Stimulated activated CD4-positive, alpha-beta T cell treated with anti-CD3 and anti-CD28 coated beads, Interleukin-1b, Interleukin-23, amount 100 ng/mL, for 24 hours (primary cell): ENCODE measurements at places on chromosomes 16 and 17.
A peak's percentile ranks its signal among the peaks of the same experiment; 100 is the strongest.

GRCh38 chr16:85535352-85536072 is 77.6 kb upstream of the GSE1 start:
- DNase-seq, result no peak

DNA sequence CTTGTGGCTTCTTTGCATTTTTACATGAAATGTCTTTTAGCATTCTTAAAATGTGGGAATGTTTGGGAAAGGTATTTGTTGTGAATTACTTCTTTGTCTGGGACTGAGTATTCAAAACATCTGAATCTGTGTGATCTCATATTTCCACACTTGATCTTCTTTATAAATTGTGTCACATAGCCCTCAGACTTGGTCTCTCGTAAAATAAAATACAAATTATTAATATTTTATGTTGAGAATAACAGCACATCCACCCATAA is 81.9 kb downstream of the TUBD1 start:
- no peak for DNase-seq

DNA sequence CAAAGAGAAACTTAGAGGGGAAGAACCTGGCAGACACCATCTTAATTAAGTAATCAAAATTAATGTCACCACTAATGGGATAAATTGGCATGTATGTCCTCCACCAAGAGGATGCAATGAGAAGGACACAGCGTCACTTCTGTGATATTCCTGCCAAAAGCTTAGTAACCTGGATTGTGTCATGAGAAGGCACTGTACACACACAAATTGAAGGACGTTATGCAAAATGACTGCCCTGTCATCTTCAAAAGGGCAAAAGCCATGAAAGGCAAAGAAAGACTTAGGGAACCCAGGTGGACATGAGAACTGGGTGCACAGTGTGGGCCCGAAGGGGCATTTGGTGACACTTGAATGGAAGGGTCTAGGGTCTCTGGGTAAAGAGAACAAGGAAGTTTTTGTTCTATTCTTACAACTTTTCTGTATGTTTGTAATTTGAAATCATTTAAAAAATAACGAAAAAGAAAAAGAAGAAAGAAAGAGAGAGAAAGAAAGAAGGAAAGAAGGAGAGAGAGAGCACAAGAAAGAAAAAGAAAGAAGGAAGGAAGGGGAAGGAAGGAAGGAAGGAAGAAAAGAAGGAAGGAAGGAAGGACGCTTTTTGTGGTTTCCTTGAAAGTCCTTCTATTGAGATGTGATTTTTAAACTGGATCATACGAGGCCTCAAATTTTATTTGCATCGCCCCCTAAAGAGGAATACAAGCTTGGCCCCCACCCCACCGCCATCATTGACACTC is 4.0 kb upstream of the APOH start:
- no peak for DNase-seq

GRCh38 chr17:64630309-64631223 is 31.5 kb downstream of the SMURF2 start:
- DNase-seq, result no peak

- no peak for DNase-seq
Measured at GRCh38 chr16:86834451-86835035, 256.2 kb downstream of the FOXL1 start.

GRCh38 chr16:49502136-49502881 is 128.7 kb downstream of the C16orf78 start:
- no peak for DNase-seq

DNA sequence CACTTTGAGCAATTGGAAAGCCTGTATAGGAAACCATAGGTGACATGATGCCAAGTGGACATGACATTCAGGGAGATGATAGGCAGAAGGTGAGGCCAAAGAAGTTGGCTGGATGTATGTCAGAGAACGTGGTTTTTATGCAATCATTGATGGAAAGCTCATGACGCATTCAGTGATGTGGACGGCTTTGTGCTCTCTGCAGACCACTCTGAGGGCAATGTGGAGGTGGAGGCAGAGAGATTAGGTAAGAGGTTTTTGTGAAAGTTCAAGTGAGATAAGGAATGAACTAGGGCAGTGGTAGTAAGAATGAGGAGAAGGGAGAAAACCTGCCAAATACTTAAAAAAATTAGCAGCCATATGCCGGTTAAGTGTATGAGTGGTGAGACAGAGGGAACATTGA is 99.0 kb downstream of the PRKCA start:
- DNase-seq, result no peak

- DNase-seq, result no peak
Measured at GRCh38 chr16:27235938-27236245, 32.6 kb downstream of the KDM8 start.

DNA sequence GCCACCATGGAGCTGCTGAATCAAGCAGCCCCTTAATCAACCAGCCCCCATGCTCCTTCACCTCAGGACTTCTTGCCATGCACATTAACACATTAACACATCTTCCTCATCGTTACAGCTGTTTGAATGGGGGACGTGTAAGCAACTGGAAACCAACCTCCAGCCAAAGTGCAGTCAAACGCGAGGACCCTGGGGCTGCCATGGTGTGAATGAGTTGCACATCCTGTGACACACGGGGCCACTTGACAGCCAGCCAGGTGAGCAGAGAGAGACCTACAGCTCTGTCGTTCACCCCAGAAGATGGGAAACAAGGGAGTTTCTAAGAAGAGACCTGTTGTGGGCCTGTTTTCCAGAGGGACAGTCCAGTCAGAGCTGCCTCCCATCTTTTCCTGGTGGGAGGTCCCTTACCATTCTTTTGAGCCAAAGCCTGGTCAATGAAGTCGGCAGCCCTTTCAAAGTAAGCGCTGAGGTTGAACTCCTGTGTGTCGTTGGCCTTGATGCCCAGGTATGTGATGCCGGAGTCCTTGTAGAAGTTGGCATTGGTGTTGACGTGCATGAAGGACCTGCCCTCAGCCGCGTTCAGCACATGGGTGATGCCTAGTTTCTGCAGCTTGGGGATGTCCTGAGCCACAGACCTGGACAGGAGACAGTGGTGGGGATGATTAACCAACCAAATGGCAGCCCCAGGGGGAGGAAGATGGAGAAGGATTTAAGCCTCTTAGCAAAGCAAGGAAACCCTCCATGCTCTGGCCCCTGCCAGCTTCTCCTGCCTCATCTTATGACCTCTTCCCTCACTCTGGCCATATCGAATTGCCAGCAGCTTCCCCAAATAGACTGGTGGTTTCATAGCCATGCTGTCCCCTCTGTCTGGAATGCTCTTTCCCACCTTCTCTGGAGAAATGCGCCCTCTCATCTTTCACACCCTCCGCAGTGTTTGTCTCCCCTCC is 4.2 kb downstream of the DUSP3 start:
- no peak for DNase-seq

DNA sequence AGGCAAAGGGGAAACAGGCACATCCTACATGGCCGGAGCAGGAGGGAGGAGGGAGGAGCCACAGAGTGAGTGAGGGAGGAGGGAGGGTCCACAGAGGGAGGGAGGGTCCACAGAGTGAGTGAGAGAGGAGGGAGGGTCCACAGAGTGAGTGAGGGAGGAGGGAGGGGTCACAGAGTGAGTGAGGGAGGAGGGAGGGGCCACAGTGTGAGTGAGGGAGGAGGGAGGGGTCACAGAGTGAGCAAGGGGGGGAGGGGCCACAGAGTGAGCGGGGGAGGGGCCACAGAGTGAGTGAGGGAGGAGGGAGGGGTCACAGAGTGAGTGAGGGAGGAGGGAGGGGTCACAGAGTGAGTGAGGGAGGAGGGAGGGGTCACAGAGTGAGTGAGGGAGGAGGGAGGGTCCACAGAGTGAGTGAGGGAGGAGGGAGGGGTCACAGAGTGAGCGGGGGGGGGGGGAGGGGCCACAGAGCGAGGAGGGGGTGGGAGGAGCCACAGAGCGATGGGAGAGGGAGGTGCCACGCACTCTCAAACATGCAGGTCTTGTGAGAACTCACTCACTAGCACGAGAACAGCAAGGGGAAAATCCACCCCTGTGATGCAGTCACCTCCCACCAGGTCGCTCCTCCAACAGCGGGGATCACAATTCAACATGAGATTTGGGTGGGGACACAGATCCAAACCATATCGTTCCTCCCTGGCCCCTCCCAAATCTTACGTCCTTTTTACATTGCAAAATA is 24.3 kb upstream of the CDH15 start:
- DNase-seq, result no peak

GRCh38 chr16:89920723-89921122 is 2.1 kb downstream of the MC1R start:
- no peak for DNase-seq

DNA sequence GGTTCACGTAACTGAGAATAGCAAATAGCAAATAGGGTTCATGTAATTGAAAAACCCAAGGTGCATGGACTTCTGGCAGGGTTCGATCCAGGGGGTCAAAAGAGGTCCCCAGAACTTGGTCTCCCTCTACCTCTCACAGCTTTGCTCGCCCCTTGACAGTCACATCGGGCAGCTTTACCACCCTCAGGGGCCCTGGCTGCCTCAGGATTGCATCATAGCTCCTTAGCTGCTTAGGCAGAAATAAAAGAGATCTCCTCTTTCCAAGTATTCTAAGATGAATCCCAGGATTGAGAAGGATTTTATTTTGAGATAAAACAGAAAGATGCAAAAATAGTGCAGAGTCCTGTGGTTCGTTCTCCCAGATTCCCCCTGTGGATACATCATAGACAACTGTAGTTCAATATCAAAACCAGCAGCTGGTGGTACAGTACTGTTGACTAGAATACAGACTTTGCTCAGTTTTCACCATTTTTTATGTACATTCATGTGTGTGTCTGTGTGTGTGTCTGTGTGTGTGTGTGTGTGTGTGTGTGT is 12.8 kb downstream of the ADGRG3 start:
- no peak for DNase-seq

DNA sequence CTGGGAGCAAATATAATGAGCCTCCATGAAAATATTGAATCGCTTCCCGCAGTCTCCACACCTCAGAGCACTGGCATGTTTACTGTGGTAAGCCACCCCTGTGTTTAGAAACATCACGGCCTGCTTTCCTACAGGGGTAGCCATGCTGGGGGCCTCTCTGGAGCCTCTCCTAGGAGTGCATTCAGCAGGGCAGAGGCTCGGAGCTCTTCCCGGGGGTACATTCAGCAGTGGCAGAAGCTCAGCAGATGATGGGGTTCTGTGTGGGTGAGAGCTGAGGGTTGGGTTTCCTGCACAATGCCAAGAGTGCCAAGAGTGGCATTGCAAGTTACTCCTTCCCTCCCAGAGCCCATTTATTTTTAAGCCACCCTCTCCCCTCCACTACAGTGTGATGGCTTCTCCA is 386.6 kb downstream of the SEC14L1 start:
- DNase-seq, result no peak

- no peak for DNase-seq
Measured at GRCh38 chr17:64138441-64138840, 8.5 kb upstream of the ERN1 start.

GRCh38 chr17:74923538-74924249 is 379 bp upstream of the OTOP2 start:
- DNase-seq, result peak; percentile 50

- DNase-seq, result no peak
Measured at GRCh38 chr17:78130437-78131101, at the start of gene TMC8. Gene TMC8, plus strand, starts transcription at chr17:78130771. Its CDS starts 818 bp downstream, at chr17:78131589.

DNA sequence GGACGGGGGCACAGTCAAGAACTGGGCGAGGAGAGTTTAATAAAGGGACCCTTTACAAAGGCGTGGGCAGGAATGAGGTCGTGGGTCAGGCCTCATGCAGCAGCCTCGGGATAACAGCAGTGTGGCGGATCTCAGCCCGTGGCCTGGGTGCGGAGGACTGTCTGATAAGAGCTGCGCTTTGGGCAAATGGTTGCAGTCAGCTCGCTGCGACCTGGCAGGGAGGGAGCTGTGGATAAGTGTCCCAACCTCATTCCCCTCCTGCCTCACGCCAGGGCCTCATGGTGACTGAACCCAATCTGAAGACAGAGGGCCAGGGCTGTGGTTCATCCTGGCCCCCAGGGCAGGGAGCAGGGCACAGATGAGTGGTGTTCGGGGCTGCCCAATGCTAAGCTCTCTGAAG is 13.6 kb downstream of the SMTNL2 start:
- no peak for DNase-seq

DNA sequence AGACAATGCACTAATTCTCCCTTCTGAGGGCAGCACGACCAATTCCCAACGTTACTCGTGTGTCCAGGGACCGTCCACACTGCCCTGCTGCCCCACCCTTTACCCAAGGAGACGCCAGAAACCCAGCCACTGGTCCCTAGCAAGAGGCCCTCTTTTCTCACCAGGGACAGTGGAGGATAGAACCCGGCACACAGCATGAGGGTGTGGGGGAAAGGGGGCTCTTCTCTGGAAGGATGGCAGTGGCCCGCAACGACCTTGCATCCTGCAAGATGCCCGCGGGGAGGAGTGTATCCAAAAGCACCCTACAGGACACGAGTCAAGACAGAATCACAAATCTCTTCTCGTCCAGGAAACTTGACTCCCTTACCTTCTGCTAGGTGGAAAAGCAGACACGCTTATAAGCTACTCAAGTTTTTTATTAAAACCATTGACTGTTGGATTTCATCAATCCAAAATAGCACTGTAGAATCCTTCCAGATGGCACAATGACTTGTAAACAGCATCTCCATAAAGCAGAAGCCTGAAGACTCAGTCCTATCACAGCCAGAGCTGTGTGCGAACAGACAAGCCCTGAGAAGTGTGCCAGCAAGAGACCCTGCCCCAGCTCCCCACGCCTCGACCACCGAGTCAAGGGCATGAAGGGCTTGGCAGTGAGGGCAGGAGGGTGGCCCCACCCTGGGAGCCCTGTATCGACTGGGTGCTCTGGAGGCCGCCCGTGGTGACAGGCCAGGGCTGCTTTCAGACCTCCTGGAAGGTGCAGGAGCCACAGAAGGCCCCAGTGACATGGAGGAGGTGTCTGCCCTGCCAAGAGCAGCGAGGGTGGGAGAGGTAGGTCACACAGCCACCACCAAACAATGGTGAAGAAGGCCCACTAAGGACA is 103.8 kb downstream of the ANKRD11 start:
- no peak for DNase-seq
